ENCODE measurements at places on chromosomes 1 and 21.

DNA sequence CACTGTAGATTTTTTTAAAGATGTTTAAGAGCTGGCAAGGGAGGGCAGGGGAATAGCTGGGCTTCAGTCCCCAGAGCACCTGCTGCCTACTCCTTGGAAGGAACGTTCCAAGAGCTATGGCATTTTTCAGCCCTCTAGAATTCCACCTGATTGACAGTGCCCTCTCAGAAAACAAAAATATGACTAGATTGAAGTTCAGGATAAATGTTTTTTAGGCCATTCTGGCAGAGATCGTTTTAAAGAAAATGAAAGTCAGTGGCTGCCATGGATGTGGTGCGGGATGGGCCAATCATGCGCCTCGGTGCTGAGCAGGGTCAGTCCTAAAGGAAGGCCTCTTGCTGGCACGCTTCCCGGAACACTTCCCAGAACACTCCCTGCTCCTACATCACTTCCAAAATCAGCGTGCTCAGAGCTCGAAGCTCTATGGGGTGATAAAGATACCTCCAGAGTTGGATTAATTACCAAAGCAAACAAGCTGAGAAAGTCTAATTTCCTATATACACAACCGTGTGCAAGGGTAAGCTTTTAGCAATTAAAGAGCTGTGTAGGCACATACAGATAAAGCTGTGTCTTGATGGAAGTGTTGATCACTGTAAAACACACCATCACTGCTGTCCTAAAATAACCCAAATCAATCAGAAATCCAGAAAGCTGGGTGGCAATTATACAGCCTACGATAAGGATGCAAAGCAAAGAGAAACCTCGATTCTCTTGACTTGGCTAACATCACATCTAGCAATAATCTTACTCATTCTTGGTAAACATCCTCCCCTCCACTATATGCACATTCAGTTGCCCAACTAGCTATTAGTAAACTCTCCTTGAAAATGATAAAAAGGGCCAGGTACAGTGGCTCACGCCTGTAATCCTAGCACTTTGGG is 34.6 kb downstream of the TGFBR3 start:
- no peak for DNase-seq

DNA sequence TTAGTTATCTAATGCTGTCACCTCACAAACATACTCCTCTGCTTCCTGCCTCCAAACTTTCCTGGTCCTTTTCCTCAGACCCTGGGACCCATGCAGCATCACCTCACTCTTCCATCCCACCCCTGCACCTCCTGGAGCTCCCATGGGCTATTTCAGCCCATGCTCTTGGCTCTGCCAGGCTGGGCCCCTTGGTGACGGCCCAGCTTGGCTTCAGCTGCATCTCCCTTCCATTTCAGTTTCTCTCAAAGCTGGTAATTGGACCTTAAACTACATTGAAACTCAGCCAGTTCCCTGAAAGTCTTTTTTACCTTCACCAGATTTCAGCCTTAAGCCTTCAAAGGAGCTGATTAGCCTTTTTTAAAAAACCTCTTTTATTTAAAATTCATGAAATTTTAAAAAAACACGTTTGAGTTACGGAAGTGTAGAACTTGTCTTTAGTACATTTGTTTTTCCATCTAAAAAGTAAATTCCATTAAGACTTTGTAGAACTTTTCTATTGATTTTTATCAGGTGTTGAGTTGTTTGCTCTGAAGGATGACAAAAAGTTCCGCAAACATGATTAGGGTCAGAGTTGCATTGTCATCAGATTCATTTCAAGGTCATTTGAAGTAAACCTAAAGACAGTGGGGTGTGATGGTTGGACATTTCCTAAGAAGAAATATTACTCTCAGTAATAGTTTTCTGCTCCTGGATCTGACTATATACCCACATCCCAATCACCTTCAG is 33.5 kb downstream of the AGT start:
- no peak for DNase-seq

- no peak for DNase-seq
Measured at GRCh38 chr1:102098536-102098935, 101.8 kb upstream of the OLFM3 start.

DNA sequence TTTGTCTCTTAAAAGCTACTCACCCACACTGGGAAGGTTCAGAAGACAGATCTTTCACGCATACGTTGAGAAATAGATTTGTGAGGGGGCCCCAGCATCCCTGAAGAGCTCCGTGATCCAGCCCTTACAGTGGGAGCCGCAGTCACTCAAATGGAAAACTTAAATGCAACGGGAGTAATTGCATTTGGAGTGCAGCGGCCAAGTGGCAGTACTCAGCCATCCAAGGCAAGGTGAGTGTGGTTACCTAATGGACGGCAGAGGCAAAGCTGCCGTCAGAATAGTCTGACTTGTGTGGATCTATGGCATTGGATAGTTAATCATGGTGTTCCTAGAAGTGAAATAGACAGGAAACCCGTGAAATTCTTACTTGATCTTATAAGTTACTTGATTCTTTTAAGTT is 5.1 kb downstream of the SPSB1 start:
- DNase-seq: no peak

DNA sequence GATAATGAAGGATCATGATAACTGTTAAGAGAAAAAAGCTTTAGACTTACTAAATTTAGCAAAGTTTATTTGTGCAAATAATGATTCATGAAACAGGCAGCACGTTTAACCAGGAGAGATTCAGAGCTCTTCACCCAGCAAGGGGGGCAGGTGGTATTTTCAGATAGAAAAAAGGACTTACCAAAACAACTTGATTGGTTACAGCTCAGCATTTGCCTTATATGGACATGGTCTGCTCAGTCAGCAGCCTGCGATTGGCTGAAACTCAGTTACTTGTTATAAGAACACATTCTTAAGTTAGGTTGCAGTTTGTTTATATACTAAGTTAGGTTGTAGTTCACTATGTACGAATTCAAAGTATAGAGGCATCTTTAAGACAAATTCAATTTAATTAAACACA is 165.6 kb downstream of the DUSP10 start:
- no peak for DNase-seq

- DNase-seq: no peak
Measured at GRCh38 chr1:118257946-118258345, 72.9 kb upstream of the SPAG17 start.

DNA sequence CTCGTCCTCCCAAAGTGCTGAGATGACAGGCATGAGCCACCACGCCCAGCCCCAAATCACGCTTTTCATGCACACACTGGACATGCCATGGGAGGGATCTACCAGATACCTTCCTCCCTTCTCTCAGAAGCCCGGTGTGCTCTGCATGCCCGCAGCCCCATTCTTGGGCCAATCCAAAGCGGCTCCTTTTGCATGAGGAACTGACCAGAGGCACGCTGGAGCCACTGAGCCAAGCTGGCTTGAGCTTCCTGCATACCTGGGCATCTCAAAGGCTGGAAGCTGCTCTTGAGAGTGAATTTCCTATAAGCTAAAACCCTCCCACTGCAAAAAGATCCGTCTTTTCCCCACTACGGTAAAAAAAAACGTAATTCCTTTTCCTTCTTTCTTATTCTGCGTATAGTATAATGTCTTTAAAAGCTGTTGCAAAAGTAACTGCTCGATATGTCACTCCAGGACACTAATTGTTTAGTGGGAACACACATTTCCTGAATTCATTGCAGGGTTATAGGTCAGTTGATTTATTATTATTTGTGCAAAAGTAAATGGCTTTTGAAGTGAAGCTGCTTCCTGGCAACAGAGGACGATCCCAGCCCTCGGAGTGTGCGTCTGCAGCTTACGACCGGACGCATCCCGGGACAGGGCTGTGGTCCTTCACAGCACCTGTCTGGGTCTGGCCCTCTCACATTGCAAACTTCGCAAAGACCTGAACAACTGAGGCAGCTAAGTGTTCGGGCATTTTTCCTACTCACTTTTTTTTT is 61.8 kb upstream of the ETS2 start:
- no peak for DNase-seq

DNA sequence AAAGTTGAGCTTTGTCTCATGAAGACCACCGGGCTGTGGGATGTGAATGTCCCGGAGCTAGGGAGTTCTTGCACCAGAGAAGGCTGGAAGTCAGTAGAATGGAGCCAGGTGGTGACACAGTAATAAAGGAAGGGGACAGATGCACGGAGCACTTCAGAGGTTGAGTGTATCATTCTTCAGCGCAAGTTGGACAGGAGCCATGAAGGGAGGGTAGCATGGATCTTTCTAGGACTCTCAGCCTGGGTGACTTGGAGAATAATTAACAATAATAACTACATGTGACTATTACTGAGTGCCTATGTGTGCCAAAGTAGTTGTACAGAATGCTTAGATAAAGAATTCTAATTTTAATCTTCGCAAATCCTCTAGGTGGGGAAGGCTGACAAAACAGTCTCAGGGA is 258.7 kb upstream of the AJAP1 start:
- no peak for DNase-seq
